M059J (cell line): ENCODE measurements at places on chromosomes 2 and 18. TPM values are rescaled to one million over a fixed set of nuclear protein-coding genes. Genes with fewer than 3 reads are reported as not detected.

TRIM43 gene
- not detected in 2 replicates for total RNA-seq

DNA sequence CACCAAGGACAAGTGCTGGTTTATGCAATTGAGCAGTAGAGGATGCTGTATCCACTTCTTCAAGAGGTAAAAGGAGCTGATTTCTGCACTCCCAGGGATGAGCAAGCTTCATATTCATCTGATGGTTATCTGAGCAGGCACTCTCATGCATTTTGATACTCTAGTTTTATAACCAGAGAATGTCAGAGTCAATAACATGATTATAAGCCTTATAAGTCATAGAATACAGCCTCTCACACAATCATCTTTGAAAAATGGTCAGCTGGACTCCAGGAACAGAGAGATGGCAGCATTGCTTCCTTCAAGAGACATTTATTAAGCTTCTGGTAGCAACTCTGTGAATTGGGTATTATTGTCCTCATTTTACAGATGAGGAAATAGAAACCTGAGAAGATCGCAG is 167.1 kb downstream of the SLC8A1 start:
- peak; percentile 13 for DNase-seq

AP1S3 gene
- 3.0 and 5.4 TPM in 2 replicates for total RNA-seq

DNA sequence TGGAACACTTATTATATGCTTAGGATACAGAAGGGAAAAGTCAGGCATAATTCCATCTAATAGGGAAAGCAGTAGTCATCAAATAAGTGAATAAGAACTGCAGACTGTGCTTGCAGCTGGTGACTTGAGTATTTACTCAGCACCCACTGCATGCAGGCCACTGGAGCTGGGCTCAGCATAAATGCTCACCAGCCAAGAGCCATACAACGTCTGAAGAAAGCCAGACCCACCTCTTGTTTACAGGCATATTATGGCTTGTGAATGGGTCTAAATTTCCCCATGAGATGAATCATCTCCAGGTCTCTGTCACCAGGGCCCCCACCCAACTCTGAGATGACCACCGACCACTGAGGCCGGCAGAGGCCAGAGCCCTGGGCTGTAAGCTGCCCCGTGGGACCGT is 123.8 kb upstream of the PKDCC start:
- no peak for DNase-seq

DNA sequence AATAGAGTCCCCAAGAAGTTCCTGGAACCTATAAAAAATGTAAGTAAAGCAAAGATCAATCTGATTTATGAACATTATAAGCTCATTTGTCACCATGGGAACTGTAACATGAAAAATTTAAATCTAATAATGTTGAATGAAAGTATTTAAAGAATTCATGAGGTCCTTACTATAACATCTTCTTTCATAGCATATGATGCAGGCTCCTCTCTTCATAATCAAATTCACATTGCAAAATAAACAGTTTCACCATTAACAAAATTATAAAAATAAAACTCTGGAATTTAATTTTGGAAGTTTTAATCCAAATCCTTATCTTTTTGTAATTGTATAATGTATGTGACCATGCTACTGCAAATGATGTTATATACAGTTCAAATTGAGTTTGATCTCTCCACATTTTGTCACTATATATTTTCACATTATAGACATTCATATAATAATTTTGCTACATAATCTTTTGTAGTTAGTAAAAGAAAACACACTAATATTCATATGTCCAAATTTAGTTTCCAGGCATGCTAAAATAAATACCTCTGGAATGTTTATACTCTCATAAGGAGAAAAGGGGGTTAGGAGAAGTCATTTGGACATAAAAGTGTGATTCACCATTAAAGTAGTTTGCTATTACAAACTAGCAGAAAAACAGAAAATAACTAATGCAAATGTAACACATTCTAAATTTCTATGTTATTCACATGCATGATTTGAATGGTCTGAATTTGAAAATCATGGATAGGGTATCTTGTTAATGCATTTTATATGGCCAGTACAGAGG is 954.1 kb downstream of the DSC3 start:
- DNase-seq: no peak

BCL11A gene
- total RNA-seq: under 0.01 TPM in 1 of 2 replicates, not detected in the other

GRCh38 chr2:125745514-125745913 is 910.4 kb upstream of the GYPC start:
- peak; percentile 8 for DNase-seq

GRCh38 chr2:73292316-73292905 is 937 bp downstream of the EGR4 start:
- no peak for DNase-seq

- no peak for DNase-seq
Observed at GRCh38 chr2:202411097-202411496, 35.0 kb downstream of the BMPR2 start.

DNA sequence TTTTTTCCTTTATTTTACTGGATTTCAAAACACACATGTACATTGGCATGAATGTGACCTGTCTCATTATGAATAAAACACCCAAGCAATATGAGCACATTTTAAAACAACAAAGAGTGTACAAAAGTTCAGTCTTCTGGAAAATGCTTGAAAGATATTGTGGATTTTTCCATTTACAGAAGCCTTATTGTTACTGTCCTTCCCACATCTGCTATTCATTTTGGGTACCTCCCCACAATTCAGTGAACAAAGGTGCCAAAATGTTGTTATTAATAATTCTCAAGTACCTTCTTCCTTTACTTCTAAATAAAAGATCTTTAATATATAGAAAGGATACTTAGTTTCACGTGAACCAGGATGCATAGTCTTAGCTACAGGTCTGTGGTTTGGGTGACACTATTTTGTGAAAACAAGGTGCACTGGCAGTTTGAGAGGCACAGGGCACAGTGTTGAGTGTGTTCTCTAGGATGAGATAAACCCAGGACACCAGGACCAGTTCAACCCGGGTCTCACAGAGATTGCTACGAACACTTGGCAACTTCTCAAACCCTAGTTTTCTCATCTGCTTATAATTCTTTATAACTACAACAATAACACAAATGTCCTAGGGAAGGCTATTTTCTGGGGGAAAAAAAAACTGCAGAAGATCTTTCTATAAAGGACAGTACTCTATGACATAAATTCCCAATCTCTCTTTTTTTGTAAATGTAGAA is 84.5 kb upstream of the GALNT5 start:
- peak; percentile 48 for DNase-seq

DNA sequence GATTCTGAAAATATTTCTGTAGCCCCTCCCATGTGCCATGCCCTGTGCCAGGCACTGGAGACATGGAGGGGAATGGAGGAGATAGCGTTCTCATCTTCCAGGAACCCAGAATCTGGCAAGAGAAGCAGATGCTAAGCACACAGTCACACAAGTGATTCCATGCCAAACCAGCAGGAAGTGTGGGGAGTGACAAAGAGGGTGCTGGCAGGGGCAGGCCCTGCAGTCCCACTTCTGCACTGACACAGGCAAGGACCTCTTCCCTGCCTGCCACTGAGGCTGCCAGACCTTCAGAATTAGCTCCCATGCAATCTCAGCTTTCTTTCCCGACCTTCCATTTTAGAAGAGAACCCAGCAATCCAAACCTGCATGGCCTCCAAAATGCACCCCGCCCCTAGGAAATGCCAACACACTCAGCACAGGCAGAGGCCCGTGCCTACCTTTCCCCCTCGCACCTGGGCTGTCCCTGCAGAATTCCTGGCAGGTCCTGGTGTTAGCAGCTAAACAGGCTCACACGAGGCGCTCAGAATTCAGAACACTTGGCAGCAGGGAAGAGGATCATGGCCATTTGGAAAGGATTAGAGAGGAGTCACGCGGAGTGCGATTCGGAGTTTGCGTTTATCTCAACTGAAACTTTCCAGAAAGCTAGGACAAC is 155.3 kb downstream of the MSH2 start:
- DNase-seq: peak; percentile 54

- DNase-seq: no peak
Observed at GRCh38 chr2:196284866-196285557, 113.6 kb upstream of the STK17B start.

GRCh38 chr2:196171946-196172345 is 568 bp upstream of the STK17B start:
- DNase-seq: no peak

GRCh38 chr18:26792661-26793060 is 72.8 kb downstream of the AQP4 start:
- peak; percentile 12 for DNase-seq

- peak; percentile 38 for DNase-seq
Observed at GRCh38 chr2:160298960-160299359, 98.9 kb upstream of the ITGB6 start.

GRCh38 chr2:200810252-200810997 is 1.3 kb upstream of the BZW1 start:
- DNase-seq: peak; percentile 53

ORC4 gene
- total RNA-seq: 94.6 and 97.2 TPM in 2 replicates

HOXD8 gene
- 0.49 and 0.84 TPM in 2 replicates for total RNA-seq

PLEKHM3 gene
- total RNA-seq: 3.1 and 5.3 TPM in 2 replicates

SLC19A3 gene
- total RNA-seq: not detected in 2 replicates

DNA sequence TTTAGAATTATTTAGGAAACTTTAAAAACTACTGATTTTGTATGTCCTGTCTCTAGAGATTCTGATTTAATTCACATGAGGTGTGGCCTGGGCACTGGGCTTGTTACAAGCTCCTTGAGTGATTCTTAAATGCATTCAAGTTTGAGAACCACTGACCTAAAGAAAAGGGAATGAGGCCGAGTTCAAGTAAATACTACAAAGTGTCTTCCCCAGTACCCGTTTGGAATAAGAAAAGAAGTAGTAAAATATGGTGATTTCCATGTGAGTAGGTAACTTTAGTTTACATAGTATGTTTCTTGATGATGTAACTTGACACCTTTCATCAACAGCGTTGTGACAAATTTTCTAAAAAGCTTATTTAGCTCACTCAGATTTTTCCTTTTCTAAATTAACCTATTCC is 1022.9 kb upstream of the NRXN1 start:
- no peak for DNase-seq

DNA sequence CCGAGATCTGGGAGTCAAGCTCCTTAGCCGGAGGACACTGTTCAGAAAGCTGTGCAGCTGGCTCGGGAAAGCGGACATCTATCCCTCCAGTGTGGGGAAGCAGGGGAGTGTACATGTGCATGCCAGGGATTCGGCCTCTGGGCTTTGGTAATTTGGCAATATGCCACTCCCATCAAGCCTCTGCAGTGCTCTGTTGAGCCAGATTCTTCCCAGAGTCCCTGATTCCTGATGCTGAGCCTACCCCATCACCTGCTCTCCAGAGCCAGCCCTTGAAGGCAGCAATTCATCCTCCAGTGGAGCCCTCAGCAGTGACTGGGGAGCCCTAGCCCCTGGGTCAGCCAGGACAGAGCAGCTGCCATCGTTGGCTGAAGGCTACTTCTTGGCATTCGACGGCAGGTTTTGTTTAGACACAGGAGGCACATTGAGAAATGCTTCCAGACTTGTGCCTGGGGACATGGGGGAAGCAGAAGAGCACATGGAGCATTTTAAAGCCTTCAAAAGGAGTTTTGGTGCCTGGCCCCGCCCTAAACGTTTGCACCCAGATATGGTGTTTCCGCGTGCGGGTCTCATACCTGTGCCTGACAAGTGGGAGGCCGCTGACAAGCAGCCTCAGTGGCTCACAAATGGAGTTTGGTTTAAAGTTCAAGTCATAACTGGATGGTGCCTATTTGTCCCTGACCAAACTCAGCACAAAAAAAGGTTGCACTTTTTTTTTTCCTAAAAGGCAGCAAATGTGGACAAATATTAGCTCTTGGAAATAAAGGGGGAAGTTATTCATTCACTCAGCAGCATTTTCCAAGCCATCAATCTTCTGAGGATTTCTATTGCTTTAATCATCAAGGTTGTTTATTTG is 272.8 kb downstream of the CYRIA start:
- no peak for DNase-seq

DNA sequence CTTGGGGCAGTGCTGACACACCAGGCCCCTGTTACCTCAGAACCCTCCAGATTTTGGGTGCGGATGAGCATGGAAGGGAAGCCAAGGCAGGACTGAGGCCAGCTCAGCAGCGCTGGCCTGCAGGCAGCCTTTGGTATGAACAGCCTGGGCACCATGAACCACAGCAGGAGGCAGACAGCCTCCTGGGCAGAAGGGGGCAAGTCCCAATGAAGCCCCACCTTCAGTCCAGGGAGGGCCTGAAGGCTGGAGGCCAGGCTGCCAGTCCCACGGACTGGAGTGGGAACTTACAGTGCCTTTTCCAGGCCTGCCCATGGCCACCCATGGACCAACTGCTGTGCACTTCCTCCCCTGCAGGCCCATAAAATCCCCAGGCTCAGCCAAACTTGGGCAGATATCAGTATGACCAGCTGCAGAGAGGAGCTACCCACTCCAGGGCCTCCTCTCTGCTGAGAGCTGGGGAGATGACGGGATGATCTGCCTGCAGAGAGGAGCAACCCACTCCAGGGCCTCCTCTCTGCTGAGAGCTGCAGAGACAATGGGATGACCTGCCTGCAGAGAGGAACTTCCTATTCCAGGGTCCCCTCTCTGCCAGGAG is 74.7 kb downstream of the NEURL3 start:
- no peak for DNase-seq

ARHGAP25 gene
- total RNA-seq: 0.27 and 0.52 TPM in 2 replicates

DNA sequence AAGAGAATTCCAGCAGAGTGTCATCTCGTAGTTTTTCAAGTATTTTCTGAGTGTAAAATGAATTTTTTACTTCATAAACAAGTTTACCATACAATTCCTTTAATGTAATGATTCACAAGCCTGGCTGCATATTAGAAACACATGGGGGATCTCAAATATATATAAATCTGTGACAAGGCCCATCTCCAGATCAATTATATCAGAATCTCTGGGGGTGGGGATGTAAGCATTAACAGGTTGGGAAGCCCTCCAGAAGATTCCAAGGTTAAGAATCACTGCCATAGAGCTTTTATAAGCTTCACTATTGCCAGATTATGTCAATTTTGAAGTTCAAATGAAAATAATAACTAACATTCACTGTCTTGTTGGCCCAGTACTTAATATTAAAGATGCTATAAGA is 111.2 kb downstream of the BAZ2B start:
- DNase-seq: no peak

DNA sequence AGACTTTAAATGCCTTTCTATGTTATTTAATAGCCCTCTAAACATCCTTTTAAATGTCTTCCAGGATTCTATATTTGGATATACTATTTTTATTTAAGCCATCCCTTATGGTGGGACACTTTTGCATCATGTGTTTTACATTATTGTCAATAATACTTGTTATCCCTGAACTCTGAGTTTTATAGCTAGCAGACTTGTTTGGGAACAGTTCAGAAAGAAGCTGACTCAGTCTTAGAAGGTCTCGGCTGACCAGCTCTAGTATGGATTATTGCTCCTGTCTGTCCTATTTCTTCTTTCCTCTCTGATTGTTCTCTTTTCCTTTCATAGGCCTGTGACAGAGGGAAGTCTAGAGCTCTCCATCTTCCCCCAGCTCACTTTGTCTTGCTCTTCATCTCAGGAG is 77.3 kb upstream of the CXCR4 start:
- DNase-seq: no peak

SLC1A4 gene
- total RNA-seq: 11.8 and 15.4 TPM in 2 replicates

PAX8 gene
- 5.2 and 6.1 TPM in 2 replicates for total RNA-seq

KHK gene
- total RNA-seq: 0.34 and 0.37 TPM in 2 replicates
